ENCODE measurements at places on chromosomes 2 and 18.

GRCh38 chr2:217746808-217747207, 256.0 kb downstream of the TNS1 start:
- DNase-seq: no peak

DNA sequence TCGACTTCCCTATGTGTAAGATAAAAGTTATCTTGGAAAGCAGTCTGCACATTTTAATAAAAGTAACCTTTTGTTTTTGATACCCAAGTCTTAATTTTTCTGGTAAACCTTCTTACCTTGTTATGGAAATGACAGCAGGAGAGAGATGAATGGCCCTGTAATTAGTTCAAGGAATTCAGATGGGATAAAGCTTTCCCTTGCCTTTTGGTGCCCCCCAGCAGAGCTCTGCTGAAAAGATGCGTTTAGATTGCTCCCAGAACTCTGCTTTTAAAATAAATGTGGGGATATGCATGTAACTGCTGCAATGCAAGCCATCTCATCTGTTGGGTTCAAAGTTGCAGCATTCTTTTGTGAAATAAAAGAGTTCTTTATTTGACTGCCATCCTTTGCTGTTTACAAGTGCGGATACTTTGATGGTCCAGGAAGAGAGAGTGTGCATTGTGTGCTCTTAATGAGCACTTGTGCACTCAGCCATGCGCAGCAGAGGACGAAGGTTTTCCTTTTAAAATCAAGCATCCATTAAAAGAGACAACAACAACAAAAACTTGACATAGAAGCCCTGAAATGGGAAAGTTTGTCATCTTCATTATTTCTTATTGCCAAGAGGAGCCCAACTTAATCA, 176.7 kb upstream of the ST6GAL2 start:
- no peak for DNase-seq

DNA sequence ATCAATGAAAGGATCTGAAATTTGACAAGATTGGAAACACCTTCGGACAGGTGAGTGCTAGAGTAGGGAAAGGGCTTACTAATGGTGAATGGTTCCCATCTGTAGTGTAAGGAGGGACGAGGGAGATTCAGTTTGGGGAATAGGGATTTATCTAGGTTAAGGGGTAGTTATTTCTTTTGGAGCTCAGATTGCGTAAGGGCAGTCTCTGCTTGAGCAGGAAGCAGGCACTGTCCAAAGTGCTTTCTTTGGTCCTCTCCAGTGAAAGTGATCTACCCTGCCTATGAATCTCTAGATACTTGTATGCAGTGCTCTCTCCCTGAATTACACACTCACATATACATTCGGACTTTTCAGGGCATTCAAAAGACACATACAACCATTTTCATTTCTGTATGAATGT, 272.9 kb upstream of the FIGN start:
- no peak for DNase-seq

- DNase-seq: no peak
Observed at GRCh38 chr2:160255408-160255807, 55.3 kb upstream of the ITGB6 start.

DNA sequence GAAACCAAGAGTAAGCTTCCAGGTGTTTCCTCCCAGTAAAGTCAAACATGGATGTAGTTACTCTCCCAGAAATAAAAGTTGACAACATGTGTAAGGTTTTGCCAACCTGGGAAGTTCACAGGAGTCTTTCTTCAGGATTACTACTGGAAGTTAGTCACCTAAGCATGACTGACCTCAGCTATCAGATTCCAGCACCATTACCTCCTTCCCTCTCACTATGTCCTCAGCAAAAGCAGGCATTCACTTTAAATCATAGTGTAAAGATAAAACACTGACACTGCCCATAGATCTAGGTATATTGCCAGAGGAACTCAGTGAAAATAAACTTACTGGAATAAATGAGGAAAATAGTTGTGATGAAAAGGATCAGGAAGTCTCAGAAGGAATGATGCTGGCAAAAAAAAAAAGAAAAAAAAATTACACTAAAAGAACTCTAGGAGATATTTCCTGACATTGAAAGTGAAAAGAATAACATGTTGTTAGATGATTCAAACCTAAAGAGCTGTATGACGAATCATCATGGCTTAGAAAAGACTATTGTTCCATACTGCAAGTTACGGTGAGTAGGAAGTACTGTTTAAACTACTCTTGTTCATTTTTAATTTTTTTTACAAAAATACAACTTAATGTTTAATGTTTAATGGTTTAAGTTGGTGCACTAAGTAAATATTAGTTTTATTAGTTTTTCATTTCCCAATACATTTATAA, 484.5 kb upstream of the ZNF804A start:
- no peak for DNase-seq

DNA sequence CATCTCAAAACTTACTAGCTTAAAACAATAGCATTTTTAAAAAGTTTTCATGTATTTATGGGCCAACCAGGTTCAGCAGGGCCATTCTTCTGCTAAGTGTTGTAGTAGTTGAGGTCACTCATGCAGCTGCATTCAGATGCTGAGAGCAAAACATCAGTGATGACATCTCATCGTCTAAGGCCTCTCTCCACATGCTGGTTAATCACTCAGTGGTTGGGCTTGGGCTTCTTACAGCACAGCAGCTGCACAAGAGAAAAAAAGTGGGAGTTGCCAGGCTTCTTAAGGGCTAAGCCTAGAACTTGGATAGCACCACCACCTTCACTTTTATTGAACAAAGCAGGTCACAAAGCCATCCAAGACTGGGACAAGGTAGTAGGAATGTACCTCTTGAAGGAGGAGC, 190.3 kb downstream of the IRS1 start:
- no peak for DNase-seq

GRCh38 chr2:127954857-127955256, 69.1 kb upstream of the AMMECR1L start:
- DNase-seq: no peak

GRCh38 chr2:132904142-132904842, 234.3 kb upstream of the LYPD1 start:
- DNase-seq: no peak

GRCh38 chr18:58592223-58593214, 36.4 kb downstream of the ALPK2 start:
- DNase-seq: no peak

DNA sequence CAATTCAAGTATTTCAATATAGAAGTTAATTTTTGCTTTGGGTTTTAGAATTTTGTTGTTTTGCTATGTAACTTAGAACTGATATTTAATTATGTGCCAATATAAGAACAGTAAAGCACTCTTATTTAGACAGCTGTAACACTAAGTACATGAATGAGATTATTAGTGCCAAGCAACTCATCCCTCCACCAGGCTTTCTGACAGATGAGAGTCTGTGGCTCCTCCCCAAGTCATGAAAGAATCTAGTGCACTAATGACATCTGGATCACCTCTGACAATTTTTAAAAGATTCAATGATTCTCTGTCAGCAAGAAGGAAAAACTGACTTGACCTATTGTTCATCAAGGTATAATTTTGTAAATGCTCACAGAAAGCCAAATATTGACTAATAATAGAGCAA, 67.8 kb downstream of the TMEFF2 start:
- DNase-seq: no peak

GRCh38 chr2:106299696-106300095, 105.6 kb upstream of the UXS1 start:
- DNase-seq: no peak

DNA sequence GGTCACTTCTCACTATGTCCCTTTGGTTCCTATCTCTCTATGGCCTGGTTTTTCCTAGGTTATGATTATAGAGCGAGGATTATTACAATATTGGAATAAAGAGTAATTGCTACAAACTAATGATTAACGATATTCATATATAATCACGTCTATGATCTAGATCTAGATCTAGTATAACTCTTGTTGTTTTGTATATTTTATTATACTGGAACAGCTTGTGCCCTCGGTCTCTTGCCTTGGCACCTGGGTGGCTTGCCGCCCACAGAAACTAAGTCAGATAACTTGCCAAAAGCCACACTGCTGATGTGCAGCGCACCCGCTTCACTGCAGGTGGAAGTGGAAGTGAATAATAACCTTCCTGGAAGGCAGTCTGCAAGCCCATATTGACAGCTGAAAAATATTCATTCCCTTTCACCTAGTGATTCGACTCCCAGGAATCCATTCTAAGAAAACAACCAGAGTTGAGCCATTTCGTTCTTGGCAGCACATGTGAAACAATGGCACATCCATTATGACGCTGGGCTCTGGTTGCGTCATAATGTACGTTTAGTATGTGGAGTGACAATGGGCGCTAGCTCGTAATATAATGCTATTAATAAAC, 725 bp upstream of the ANKRD53 start:
- no peak for DNase-seq

- DNase-seq: peak; percentile 73
Observed at GRCh38 chr2:120735746-120736170, at the start of gene GLI2. TSS of gene GLI2 (plus strand) at chr2:120735868. CDS start at chr2:120797321, 61,453 bp downstream.

Data from mucosa of gallbladder (tissue), 1 donor.